ENCODE measurements at places on chromosomes 5 and 9.

DNA sequence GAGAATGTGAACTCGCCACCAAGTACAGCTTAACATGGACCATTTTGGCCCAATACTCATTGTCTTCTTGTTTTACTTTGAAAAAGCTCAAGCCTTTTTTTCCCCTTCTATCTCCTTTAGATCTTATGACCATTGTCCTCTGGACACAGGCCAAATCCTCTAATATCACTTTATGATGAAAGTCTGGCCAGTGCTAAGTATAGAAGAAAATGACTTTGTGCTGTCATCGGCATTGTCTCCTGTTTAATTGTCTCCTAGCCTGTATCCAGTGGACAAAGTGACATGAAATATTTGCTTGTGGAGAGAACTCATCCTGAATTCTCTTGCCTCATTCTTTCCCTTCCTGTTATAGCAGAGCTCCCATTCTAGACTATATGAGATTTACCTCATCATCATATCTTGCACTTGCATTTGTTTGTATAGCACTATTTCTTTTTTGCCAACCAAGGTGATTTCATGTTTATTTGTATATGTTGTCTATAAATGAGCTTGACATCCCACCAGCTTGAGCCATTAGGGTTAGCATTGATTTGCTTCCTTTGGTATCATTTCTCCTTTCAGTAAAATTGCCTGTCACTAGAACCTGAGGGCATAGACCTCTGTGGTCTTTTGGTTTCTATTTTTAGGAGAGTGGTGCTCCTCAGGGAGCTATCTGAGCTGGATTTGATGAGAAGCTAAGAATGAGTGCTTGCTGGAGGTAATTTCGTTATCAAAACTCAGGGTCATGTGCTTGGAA, 18.8 kb upstream of the TNFAIP8 start:
- DNase-seq = no peak

DNA sequence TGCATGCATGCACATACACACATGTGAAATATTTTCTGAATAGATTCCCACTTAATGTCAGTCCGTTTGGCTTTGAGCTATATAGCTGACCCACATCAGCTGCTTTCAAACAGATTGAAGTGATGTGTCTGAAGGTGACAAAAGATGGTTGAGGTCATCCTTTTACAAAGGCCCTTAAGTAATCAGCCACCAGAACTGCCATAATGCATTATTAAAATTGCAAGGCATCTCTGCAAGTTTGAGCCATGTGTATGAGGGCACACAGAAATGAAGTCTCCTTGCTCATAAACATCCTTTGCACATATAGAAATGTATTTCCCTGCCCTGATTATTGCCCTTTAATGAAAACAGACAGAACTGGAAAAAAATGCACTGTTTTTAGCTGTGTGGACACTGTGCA, 1043.0 kb upstream of the C9orf72 start:
- DNase-seq = no peak

- no peak for DNase-seq
Measured at GRCh38 chr9:117596678-117597077, 107.5 kb upstream of the TLR4 start.

DNA sequence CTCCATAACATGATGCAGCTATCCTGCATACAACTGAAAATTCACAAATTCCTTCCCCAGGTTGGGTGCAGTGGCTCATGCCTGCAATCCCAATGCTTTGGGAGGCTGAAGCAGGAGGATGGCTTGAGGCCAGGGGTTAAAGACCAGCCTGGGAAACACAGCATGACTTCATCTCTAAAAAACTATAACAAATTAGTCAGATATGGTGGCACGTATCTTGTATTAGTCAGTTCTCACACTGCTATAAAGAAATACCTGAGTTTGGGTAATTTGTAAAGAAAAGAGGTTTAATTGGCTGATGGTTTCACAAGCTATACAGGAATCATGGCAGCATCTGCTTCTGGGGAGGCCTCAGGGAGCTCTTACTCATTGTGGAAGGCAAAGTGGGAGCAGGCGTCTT, 56.4 kb upstream of the DAPK1 start:
- no peak for DNase-seq

DNA sequence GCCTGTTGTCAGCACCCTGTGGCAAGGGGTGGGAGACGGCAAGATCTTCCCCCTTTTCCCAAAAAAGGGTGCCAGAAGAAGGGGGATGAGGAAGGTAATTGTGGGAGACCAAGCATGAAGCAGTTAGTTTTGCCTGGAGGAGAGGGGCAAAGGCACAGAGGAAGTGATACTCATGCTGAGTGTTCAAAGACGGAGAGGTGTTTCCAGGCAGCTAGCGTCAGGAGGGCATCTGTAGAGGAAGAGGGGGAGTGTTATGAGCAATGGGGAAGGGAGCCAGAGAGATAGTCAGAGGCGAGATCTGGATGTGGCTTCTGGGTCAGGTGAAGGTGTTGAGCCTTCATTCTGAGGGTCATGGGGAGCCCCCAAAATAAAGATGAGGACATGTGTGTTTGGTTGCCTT, 26.9 kb upstream of the ADAM19 start:
- no peak for DNase-seq

- no peak for DNase-seq
Measured at GRCh38 chr9:87115785-87116184, 168.5 kb upstream of the GAS1 start.

- DNase-seq = no peak
Measured at GRCh38 chr9:94811074-94811473, 84.6 kb downstream of the AOPEP start.

- no peak for DNase-seq
Measured at GRCh38 chr9:76373173-76373783, 20.9 kb downstream of the RFK start.

DNA sequence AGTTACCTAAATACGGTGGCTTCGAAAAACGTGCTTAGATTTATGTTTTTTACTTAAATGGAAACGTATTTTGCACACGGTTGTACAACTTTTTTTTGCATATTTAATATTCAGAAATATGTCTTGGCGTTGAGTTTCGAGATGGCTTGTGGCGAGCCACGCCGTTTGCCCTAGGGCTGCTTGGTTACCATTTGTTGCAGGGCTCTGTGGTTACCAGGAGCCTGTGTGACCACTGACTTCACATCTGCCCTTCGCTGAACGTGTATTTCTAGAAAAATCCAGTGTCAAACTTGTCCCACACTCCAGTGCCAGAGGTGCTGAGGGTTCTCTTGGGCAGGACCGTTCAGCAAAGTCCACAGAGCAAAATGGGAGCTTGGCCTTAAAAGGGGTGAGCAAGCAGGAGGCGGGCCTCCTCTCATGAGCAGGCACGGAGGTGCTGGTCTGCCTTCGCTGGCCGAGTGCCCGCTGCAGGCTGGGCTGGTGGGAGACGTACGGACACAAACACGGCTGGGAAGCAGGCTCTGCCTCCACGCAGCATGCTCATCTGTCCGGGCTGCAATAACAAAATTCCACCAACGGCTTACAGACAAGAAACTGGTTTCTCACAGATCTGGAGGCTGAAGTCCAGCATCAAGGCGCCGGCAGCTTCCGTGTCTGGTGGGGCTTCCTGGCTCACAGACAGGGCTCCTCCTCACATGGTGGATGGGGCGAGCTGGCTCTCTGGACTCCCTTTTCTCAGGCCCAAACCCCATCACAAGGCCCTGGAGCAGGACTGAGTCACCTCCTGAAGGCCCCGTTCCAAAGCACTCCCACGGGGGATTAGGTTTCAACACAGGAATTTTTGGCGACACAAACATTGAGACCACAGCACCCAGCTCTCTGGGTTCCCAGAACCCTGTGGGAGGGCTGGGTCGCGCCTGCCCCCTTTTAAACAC, 5.4 kb downstream of the MRPL36 start:
- peak; percentile 86 for DNase-seq

- no peak for DNase-seq
Measured at GRCh38 chr9:104748359-104749031, 1.0 kb downstream of the NIPSNAP3A start.

DNA sequence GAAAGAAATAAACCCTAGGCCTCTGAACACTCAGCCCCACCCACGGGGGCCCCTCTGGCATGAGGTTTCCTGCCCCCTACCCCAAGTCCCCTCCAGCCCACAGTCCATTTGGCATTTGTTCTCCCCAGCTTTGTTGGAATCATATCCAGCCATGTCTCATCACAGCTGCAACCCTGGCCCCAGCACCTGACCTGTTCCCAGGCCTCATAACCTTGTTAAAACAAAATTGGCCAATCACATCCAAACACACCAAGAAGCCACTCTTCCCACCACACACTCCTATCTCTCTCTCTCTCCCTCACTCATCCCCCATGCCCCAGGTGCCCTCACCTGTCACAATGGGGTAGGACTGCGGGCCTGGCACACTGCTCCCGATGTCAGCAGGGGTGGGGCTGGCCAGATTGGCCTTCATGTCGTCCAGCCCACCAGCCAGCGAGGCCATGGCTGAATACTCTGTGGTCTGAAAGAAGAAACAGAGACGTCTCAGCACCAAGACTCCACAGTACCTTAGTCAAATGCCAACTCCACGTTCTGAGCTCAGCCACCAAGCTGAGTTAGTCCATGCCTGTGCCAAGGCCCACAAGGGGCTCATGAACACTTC, 110.9 kb downstream of the PAX5 start:
- no peak for DNase-seq
